T-helper 17 cell (primary cell): ENCODE measurements at places on chromosomes 2 and 18. TPM values are rescaled to one million over a fixed set of nuclear protein-coding genes. Genes with fewer than 3 reads are reported as not detected.

SCN9A gene
- total RNA-seq: not detected

DNA sequence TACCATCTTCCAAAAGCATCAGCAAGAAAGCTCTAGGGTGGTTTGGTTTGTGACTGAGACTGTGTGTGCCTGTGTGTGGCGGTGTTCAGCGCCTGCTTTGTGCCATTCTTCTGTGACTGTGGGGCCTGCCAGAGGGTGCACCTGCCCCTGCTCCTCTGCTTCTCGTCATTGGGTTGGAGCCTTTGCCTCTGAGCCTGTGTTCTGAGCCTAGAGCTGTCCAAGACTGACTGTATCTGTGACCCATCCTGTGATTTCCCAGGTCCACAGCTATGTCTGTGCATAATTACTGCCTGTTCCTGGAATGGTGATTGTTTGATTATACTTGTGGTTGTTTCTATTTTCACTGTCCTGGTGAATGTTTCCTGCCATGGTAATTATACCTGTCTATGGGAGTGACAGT is 57.1 kb upstream of the KLHL29 start:
- H3K4me1 ChIP-seq: peaks cover 2% of the 10 kb centered on the region
- H3K36me3 ChIP-seq: no peaks in the 10 kb centered on the region
- no peak overlapping the region for H3K27ac ChIP-seq
- no peak for DNase-seq

RAB6C gene
- total RNA-seq: not detected

NCL gene
- 385 TPM for total RNA-seq

DNA sequence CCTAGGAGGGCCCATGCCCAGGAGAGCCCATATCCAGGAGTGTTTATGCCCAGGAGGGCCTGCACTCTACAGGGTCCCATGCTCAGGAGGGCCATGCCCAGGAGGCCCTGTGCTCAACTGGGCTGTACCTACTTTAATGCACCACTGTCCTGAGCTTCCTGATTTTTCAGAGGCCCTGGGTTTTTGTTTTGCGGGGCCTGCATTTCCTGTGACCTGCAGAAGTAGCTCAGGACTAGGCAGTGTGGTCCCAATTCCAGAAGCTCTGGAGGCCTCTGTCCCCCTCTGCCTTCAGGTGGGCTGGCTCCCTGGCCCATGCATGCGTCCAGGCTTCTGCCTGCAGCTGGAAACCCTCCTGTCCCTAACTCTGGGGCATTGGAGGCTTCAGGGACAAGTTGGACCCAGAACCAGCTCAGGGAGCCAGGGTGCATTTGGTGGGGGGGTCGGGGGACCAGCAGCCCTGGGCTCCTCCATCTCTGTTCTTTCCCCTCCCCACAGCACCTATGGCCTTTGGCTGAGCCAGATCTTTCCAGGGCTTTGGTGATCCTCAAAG is 10.8 kb downstream of the GPR35 start:
- no peaks in the 10 kb centered on the region for H3K4me1 ChIP-seq
- H3K36me3 ChIP-seq: no peaks in the 10 kb centered on the region
- DNase-seq: no peak
- H3K27ac ChIP-seq: no peak overlapping the region

DNA sequence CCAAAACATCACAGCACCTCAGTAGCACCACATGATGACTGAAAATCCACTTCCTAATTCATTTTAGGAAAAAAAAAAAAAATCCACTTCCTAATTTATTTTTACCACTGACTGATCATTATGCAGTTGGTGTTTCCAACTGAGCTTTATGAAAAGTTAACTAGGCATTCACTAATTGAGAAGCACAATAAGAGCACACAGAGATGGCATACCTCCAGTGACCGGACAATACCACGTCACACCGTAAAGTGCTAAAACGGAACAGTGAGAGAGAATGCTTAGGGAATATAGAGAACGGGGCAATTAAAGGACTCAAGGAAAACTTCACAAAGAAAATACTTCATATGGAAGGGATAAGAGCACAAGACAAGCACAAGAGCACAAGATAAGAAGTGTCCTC is 212.5 kb downstream of the NBAS start:
- H3K27me3 ChIP-seq: no peaks in the 10 kb centered on the region
- H3K4me1 ChIP-seq: peaks cover 8% of the 10 kb centered on the region
- no peak for DNase-seq
- no peak overlapping the region for H3K4me3 ChIP-seq

- peaks cover 20% of the 10 kb centered on the region for H3K4me1 ChIP-seq
- H3K36me3 ChIP-seq: peaks cover 3% of the 10 kb centered on the region
- H3K27ac ChIP-seq: no peak overlapping the region
- no peaks in the 10 kb centered on the region for H3K27me3 ChIP-seq
Observed at GRCh38 chr2:219119422-219120043, 41.1 kb downstream of the NHEJ1 start.

GRCh38 chr2:229387866-229388265 is 116.8 kb upstream of the PID1 start:
- H3K4me3 ChIP-seq: no peak overlapping the region
- H3K4me1 ChIP-seq: no peaks in the 10 kb centered on the region
- H3K27me3 ChIP-seq: no peaks in the 10 kb centered on the region
- no peaks in the 10 kb centered on the region for H3K36me3 ChIP-seq
- no peak overlapping the region for H3K27ac ChIP-seq

CNGA3 gene
- total RNA-seq: not detected

DNA sequence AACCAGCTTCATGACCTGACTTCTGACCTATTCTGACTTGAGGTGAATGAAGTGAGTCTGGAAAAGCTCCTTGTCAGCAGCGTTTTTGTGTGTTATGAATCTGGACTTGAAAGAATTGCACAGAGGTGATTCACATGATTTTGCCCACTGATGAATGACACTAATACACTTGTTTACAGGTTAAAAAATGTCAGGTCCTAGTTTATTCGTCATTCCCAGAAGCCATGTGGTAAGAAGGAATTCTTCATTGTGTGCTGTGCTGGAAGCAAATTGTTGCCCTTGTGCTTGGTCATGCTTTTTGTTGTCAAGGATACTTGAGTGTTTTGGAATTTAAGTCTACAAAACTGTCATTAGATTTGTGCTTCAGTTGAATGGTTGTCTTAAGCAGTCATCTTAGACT is 15.5 kb downstream of the SEC11C start:
- H3K27ac ChIP-seq: no peak overlapping the region
- H3K4me3 ChIP-seq: no peak overlapping the region
- no peak for DNase-seq
- H3K36me3 ChIP-seq: peaks cover 10% of the 10 kb centered on the region
- no peaks in the 10 kb centered on the region for H3K27me3 ChIP-seq

CCBE1 gene
- not detected for total RNA-seq

- no peak overlapping the region for H3K4me3 ChIP-seq
- H3K4me1 ChIP-seq: peaks cover 22% of the 10 kb centered on the region
- H3K27ac ChIP-seq: no peak overlapping the region
- H3K27me3 ChIP-seq: no peaks in the 10 kb centered on the region
- H3K36me3 ChIP-seq: no peaks in the 10 kb centered on the region
Observed at GRCh38 chr2:152165780-152166179, 9.8 kb downstream of the STAM2 start.

DNA sequence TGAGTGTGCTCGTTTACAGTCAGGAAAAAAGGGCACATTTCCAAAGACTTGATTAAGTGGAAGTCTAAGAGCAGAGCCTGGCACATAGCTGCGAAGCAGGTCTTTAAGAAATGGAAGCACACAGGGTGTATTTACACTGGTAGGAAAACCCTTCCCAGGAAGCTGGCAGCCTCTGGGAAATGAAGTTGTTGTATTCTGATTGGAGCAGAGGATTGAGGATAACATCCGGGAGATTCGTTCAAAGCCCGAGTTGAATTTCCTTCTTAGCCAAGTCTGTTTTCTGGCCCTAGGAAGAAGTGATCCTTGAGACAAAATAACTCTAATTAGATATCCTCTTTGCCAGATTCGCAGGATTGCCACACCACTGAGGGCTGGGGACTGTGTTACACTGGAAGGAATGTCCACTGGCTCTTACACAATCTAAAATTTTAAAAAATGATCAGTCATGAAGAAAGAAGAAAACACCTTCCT is 75.9 kb downstream of the ITGB1BP1 start:
- no peak overlapping the region for H3K4me3 ChIP-seq
- H3K27ac ChIP-seq: no peak overlapping the region
- peaks cover 52% of the 10 kb centered on the region for H3K27me3 ChIP-seq
- no peak for DNase-seq
- H3K36me3 ChIP-seq: no peaks in the 10 kb centered on the region
- H3K4me1 ChIP-seq: no peaks in the 10 kb centered on the region
